Naive thymus-derived CD8-positive, alpha-beta T cell (primary cell): ENCODE measurements at places on chromosomes 16 and 17. TPM values are rescaled to one million over a fixed set of nuclear protein-coding genes. Genes with fewer than 3 reads are reported as not detected.

The CDH1 gene
- total RNA-seq, result not detected

The ZG16 gene
- total RNA-seq, result not detected

The ZBTB4 gene
- 104 TPM for total RNA-seq

The CDC6 gene
- 1.6 TPM for total RNA-seq

The IL34 gene
- total RNA-seq, result 0.36 TPM

The CSH1 gene
- total RNA-seq, result not detected

The ZNF263 gene
- 60.1 TPM for total RNA-seq

The METTL26 gene
- 69.2 TPM for total RNA-seq

The GPR179 gene
- total RNA-seq, result 0.21 TPM

The TBC1D3H gene
- not detected for total RNA-seq

The CX3CL1 gene
- total RNA-seq, result not detected
